PC-3 (cell line): ENCODE measurements at places on chromosomes 1 and 21. TPM values are rescaled to one million over a fixed set of nuclear protein-coding genes. Genes with fewer than 3 reads are reported as not detected.

GRCh38 chr21:43590194-43590593, 69.1 kb downstream of the HSF2BP start:
- no peak for DNase-seq

- DNase-seq: peak; percentile 97
Observed at GRCh38 chr1:26387447-26387846, 14.9 kb upstream of the ZNF683 start.

Gene ANKRD35
- 0.07 and 0.40 TPM in 2 replicates for total RNA-seq

Gene FCGR2B
- total RNA-seq: not detected in 2 replicates
